ENCODE measurements at places on chromosomes 5 and 9. TPM values are rescaled to one million over a fixed set of nuclear protein-coding genes. Genes with fewer than 3 reads are reported as not detected.

DNA sequence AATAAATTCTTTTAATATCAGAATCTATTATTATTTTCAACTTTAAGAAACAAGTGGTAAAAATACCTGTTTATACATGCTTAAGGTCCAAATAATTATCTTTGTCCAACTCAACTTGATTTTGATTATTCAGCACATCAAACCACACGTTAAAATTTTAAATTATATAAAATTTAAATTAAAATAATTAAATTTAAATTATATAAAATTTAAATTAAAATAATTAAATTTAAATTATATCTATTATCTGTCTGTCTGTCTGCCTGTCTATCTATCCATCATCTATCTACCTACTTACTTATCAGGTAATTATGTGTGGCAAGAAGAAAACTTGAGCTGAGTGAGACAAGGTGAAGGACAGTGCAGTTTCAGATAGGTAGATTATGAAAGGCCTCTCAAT lies 605.3 kb upstream of the RIOK2 start:
- DNase-seq = no peak

DNA sequence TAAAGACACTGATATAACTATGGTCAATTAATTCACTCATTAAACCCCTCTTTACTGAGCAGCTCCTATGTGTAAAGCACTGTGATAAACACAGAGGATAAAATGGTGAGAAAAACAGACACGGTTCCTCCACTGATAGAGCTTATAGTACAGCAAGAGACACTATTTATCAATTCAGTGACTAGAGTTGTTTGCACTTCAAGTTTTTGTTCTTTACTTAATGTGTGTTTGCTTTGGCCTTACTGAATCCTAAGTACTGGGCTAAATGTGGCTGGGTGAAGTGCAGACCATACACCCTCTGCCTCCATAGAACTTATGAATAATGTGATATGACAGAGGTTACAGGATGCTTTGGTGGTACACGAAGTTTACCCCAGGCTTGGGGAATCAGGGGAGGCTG lies 80.1 kb upstream of the ITGA1 start:
- no peak for DNase-seq

DNA sequence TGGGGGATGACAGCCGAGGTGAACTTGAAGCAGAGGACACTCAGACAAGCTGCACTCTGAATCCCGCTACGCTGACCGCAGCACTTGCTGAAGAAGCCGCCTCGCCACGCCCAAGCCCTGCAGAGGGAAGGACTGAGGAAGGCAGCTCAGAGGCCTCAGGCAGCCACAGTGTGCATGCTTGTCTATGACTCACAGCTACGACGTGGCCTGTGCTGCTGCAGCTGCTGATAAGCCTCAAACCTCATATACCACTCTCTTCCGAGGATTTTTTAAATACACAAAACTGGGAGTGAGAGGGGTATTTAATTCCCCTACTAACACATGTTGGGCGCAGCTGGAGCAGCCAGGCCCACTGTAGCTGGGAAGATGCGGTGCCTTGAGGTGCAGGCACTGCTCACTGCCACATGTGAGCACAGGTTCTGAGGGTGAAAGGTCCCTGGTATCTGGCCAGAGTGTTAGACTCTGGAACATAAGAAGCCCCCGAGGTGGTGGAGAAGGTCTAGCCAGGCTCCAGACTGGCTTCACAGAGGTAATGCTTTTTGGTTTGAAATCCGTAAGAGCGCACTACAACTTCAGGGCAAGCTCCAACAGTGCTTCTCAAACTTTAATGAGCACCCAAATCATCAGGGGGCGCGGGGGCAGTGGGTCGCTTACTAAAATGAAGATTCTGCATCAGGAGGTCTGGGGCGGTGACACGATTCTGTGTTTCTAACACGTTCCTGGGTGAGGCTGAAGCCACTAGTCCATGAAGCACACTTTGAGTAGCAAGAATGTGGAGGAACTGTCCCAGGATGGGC lies 196.8 kb downstream of the AUH start:
- peak; percentile 34 for DNase-seq

Gene FBXW5
- 102 TPM for total RNA-seq

Gene IFNB1
- not detected for total RNA-seq

Gene BARHL1
- total RNA-seq = not detected

Gene SPINK13
- total RNA-seq = not detected
